ENCODE measurements at places on chromosomes 13 and 19.
A peak's percentile ranks its signal among the peaks of the same experiment; 100 is the strongest.

DNA sequence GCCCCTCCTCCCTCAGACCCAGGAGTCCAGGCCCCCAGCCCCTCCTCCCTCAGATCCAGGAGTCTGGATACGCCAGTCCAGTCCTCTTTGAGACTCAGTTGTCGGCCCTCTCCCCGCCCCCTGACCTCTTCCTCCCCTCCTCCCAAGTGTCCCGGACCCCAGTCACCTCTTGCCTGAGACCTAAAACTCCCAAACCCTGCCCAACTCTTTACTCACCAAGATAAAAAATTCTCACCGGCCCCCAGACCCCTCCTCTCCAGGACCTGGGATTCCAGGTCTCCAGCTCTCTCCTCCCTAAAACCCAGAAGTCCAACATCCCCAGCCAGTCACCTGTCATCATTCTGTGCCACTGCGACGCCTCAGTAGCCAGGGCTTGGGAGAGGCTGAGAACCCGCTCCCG lies 1.4 kb upstream of the HSD17B14 start:
- no peak for DNase-seq

DNA sequence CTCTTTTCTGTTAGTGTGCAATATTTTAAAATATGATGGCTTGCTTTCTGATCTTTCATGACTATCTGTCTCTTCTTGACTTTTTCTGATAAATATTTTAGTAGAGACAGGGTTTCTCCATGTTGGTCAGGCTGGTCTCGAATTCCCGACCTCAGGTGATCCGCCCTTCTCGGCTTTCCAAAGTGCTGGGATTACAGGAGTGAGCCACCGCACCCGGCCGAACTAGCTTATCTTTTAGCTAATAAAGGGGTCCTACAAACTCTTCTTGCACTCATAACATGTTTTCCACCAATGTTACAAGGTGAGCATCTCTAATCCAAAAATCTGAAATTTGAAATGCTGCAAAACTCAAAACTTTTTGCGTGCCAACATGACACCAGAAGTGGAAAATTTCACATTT lies 535.2 kb upstream of the PCDH20 start:
- DNase-seq, result no peak

DNA sequence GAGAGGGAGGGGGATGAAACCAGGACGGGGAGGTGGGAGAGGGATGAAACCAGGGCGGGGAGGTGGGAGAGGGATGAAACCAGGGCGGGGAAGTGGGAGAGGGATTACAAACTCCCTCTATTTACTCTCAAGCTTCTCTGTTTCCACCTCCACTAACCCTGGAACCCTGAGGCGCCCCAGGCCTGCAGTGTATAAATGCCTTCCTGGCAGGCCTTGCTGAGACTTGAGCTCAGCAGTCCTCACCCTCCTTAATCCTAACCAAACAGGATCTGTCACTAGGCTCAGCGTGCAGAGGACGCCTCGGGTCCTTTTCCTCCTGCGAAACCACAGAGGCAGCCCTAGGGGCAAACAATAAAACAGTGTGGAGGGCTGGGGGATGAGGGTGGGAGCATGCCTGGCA lies 32.1 kb upstream of the OR1M1 start:
- no peak for DNase-seq

DNA sequence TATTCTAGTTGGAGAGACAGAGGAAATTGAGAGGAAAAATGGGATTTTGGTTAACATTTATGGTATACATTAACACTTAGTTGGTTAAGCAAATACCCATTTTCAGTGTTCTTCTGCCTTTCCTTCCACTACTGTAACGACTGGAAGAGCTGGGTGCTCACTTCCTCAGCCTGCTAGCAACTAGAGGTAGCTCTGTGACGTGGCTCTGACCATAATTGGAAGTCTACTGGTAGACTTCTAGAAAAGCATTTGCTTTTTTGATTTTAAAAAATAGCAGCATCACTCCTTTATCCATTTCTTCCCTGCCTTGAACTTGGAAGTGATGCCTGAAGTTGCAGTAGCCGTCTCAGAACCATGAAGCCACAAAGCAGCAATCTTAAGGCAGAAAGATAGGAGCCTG lies 15.9 kb downstream of the NHLRC3 start:
- no peak for DNase-seq

DNA sequence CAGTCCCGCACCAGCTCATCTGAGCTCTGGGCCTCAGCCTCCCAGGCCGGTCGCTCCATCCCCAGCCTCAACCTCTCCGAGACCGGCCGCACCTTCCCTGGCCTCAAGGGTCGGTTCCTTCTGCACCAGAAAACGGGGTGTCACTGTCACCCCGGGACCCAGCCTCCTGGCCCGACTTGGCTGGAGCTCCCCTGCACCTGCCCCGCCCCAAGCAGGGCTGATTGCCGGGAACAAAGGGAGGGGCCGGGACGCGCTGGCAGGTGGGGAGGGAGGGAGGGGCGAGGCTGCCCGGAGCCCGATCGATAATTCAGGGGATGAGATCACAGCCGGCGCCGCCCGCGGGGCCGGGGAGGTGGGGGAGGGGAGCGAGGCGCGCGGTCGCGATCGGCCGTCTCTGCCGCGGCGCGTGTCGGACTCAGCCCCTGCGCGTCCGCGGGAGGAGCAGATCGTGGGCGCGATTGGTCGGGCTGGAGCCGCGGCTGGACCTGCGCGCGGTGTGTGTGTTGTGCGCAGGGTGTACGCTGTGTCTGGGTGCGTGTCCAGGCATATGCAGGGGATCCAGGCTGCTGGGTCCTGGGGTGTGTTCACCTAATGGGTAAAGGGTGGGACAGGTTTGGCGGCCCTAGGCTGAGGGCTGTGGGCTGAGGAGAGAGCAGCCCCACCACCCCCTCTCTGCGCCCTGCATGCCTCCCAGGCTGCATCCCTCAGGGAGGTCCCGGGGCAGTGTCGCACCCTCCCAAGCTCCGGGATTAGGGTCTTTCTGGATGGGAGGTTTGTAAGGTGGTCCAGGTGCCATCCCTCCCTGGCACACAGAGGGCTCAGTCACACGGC lies 1.1 kb upstream of the SHC2 start:
- DNase-seq, result peak; percentile 35

DNA sequence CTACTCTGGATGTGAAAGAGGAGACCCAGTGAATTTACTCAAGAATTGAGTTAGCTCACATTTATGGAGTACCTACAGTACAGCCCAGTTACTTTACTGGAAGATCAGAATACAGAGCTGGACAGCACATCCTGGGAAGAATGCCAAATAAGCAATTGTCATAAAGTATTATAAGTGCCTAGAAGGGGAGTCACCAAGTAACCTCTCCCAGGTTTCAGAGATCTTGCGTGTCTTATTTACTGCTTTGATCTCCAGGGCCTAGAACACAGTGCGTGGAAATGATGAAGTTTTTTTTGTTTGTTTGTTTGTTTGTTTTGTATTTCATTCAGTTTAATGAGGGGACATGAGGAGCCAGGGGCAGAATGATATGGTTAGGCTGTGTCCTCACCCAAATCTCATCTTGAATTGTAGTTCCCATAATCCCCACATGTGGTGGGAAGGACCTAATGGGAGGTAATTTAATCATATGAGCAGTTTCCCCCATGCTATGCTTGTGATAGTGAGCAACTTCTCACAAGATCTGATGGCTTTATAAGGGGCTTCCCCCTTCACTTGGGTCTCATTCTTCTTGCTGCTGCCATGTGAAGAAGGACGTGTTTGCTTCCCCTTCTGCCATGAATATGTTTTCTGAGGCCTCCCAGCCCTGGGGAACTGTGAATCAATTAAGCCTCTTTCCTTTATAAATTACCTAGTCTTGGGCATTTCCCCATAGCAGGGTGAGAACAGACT lies 5.2 kb downstream of the GARRE1 start:
- DNase-seq, result no peak

DNA sequence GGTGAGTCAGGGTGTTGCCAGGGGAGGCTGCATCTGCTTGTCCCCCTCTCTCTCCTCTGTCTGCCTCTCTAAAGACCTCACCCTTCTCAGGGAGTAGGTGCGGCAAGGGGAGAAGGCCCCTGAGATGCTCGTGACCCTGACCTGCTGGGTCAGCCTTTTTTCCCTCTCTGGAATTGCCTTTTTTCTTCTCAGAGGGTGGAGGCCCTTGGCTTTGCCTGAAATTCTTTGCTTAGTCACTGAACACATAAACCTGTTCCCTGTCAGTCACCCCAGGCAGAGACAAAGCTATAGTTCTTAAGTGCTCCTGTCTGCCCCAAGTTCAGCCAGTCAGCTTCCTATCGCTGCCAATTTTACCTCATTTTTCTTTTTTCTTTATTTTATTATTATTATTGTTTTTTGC lies 35.2 kb upstream of the PEG3 start:
- DNase-seq, result no peak

DNA sequence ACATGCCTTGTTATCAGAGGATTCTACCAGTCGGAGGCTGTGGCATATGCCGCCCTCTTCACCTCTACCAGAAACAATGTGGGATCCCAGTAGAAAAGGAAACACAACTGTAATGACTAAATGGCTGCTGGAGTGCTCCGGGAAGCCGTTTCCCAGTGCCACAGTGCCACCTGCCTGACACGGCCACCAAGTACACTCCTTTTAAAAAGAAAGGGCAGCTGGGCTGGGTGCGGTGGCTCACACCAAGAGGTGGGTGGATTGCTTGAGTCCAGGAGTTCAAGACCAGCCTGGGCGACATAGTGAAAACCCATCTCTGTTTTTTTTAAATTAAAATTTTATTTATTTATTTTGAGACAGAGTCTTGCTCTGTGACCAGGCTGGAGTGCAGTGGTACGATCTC lies 67.3 kb downstream of the TRPM4 start:
- DNase-seq, result no peak

- DNase-seq, result no peak
Measured at GRCh38 chr19:49417088-49417487, 6.2 kb downstream of the PTH2 start.

- DNase-seq, result no peak
Measured at GRCh38 chr13:78598966-78599644, 4.2 kb downstream of the POU4F1 start.

DNA sequence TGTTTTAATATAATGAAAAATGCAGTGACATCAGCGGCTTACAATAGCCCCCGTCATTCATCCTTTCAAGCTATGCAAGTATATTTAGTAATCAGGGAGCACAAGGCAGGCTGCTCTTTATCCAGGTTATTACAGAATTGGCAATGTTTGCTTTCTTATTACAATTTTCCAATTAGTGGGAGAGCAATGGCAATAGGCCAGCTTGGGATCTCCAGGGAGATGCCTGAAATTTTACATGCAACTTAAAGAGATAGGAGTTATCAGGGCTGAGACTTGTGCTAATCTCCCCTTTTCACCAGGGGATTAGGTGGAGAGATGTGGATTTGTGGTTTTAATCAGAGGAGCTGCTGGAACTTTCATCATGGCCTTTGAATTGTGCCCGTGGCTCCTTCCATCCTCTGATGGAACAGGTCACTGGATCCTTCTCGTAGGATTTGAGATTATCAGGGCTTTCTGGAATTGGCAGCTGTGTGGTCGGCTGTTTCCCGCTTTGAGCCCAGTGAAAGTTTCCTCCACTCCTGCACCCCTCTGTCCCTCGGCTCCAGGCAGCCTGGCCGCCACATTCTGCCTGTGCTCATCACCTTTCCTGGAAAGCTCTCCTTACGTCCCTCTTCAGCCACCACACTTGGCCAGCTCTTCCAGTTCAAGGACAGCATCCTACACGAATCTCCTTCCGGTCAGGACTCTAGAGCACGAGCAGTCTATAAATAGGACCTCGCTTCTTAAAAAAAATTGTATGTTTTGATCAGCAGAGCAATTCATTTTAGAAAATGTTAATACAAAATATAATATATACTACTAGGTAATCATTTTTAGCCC lies 47.0 kb downstream of the CBY2 start:
- no peak for DNase-seq

DNA sequence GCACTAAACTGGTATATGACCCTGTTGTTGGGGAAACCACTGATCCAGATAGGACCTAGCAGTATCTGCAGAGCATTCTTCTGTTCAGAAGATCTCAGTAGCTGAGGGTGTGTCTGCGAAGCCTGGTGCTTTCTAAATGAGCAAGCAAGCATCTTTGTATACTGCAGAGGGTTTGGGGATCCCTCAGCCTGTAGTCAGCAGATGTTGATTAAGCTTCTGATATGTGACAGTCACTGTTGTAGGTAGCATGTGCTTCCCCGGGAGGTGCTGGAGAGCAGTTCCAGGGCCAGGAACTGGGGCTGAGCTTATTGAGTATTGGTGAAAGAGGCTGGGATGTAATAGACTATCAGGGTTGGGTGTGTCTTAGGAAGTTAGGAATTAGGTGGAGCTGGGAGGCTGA lies 1.5 kb downstream of the SCAF1 start:
- DNase-seq, result no peak

GRCh38 chr13:104021806-104022397 lies 955.7 kb upstream of the SLC10A2 start:
- DNase-seq, result no peak

DNA sequence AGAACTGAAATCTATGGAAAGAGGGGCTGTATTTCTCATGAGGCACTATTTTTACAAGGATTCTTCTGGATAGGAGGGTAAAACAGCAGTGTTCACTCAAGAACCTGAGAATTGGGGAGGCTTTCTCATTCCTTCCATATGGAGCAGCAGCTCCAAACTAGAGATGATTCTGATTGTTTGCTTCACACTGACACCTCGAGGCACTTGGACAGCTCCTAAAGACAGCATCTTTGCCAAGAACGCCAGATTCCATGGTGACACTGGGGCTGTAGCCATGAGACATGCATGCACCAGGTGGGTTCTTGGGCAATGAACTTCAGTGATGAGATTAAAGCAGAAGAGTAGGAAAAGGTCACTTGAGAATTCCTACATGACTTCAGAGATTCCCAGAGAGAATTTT lies 361.5 kb upstream of the HTR2A start:
- DNase-seq, result no peak

All from neural crest cell (in vitro differentiated cells).